Activated T-cell treated with anti-CD3 and anti-CD28 coated beads, Interleukin-2, amount 50 U/mL, for 1 hour (primary cell): ENCODE measurements at places on chromosomes 2 and 18.

DNA sequence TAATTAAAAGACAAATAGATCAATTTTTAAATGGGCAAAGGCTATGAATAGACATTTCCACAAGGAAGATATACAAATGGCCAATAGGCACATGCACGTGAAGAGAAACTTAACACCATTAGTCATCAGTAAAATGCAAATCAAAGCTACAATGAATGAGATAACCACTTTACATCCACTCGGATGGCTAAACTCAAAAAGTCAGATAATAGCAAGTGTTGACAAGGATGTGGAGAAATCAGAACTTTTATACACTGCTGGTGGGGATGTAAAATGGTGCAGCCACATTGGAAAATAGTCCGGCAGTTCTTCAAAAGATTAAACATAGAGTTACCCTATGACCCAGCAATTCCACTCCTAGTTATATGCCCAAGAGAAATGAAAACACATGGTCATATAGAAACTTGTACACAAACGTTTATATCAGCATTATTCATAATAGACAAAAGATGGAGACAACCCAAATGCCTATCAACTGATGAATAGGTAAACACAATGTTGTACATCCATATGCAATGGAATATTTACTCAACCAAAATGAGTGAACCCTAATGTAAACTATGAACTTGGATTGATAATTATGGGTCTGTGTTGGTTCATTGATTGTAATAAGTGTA is 51.1 kb downstream of the SMAD7 start:
- no peak for DNase-seq

DNA sequence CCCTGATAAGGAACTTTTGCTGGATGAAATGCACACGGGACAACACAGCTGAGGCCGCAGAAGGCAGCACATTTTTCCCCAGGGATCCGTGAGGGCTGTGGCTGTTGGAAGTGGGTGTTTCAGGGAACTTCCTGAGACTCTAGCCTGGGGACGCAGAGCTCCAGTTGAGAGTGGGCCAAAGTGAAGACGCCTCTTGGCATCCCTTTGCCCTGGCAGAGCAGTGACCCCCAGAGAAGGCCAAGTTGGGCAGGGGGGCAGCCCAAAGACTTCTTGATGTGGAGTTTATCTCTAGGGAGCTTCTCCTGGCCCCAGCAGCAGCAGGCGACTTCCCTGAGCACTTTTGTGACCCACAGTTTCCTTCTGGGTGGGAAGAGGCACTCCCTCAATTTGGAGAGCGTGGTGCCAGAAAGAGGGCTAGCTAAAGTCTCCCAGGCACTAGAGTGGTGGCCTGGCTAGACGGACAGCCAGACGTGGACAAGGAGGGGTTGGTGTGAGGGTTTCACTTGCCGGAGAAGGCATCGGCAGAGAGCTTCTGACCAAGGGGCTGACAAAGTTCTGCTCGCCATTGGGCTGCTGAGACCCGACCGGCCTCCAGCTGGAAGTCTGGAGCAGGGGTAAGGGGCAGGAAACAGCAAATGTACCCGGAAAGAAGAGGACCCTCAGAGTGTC is 108.8 kb downstream of the ACKR3 start:
- no peak for DNase-seq

DNA sequence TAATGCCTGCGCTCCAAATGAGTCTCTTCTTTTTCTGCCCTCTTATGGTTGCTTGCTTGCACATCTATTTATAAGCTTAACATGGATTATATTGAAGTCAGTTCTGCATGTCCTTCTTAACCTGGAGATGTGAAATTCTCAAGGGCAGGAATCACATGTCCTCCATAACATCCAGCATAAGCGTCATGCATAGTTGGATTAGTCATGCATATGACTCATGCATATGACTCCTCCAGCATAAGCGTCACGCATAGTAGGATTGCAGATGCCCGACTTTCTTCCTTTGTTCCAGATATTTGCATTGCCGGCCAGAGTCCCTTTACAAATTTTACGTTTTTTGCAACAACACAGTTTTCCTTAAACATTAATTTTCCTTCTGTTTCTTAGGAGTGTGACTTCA is 308.6 kb downstream of the TGIF1 start:
- DNase-seq, result no peak

GRCh38 chr18:13265008-13265910 is 46.7 kb downstream of the LDLRAD4 start:
- DNase-seq, result peak; percentile 22

DNA sequence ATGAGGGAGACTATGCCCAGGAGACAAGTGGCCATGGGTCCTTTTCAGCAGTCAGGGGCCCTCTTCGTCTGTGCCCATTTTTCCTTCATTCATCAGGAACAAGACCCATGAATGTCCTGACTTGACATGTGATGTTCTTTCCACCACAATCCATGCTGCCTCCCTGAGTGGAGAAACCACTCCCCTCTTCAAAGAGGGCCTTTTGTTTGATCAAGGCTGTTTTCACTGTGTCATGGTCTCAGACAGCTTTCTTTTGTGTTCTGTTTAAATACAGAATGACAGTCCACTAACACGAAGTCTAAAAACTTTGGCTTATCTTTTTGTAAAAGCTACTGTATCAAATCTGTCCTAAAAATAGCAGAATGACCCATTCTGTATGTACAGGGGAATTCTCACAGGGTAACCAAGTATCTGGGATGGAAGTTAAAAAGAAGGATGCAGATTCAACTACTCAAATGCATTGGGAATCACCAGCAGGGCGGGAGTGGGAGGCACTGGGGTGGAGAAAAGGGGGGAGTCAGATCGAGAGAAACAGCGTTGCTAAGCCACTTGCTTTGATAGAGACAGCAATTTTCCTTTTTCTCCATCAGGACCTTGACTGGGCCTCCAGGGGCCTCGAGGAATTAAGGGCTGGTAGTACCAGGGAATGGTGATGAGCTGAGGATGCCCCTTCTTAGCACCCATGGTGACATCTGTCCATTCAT is 13.9 kb downstream of the LRP2 start:
- DNase-seq, result no peak

DNA sequence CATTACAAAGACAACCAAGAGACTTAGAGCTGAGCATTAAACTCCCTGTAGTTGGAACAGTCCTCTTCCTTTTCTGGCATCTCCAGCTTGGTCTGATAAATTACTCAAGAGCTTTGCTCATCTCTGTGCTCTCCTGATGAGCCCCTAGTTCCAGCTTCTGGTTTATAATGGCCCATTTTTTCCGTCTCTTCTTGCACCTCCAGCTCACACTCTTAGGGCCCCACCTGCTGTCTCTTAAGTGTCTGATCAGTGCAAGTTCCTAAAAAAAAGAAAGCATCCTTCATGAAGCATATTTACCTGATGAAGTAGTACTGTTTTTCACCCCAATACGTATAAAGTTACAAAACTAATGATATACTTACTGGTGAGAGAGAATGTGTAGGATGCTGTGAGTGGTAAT is 822.9 kb downstream of the RNF144A start:
- no peak for DNase-seq

DNA sequence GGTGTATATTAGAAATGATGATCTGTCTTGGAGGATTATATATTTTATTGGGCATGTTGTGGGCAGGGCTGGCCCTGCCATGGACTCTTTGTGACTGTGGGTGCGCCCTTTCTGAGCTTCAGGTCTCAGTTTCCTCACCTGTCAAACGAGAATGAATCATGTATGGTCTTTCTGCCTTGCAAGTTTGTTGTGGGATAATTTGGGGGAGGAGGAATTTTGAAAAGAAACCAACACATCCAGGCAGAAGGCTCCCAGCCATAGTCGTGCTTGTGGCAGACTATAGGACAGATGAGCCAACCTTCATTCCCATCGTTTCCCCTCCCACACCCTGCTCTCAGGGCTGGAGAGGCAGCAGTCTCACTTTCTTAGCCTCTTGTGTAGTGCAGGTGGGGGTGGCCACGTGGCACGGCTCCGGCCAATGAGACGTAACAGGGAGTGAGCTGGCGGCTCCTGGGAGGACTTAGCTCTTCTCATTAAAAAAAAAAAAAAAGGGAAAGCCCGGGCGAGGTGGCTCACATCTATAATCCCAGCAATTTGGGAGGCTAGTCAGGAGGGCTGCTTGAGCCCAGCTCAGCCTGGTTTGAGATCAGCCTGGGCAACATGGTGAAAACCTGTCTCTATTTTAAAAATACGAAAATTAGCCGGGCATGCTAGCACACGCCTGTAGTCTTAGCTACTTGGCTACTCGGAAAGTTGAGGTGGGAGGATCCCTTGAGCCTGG is 63.1 kb downstream of the RHOB start:
- no peak for DNase-seq

GRCh38 chr2:164574931-164575330 is 46.4 kb downstream of the GRB14 start:
- no peak for DNase-seq

GRCh38 chr2:197399887-197400540 is 34.8 kb downstream of the SF3B1 start:
- DNase-seq, result no peak

DNA sequence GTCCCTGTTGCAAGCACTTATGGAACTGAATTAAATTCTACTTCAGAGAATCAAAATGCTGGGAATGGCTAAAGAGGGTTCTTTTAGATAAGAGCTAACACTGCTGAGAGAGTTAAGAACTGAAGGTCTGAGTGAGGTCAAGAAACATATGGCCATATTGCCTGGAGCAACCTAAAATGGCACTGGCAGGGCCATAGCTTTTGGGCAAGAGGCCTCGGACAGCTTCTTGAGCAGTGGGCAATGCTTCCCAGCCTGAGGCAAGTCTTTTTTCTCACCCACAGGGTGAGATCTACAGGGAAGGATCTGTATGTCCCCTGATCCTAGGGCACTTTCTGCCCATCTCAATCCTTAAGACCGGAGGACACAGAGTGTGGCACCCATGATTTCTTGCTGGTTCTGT is 244.6 kb upstream of the NT5C1B start:
- DNase-seq, result no peak

GRCh38 chr2:184597571-184597991 is 748 bp upstream of the ZNF804A start:
- DNase-seq, result no peak

- DNase-seq, result no peak
Observed at GRCh38 chr18:21109936-21110712, 1.5 kb downstream of the ROCK1 start.

DNA sequence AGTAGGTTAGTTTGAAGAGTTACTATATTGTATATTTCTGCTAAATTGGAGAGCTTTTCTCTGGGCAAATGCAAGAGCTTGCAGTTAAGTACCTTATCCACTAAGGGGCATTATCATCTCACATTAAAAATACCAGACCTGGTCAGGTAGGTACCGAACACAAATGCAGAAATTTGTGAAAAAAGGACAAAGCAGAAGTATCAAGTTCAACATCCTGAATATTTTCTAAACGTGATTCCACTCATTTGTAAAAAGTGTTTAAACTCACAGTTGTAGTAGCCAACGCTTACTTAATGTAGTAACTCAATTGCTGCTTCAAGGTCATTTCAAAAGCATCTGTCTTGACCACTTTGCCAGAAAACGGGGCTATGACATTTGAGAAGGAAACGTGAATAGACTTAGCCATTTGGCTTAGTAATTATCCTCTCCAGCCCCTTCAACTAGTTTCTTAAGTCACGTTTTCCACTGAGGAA is 52.1 kb downstream of the CYRIA start:
- DNase-seq, result no peak

DNA sequence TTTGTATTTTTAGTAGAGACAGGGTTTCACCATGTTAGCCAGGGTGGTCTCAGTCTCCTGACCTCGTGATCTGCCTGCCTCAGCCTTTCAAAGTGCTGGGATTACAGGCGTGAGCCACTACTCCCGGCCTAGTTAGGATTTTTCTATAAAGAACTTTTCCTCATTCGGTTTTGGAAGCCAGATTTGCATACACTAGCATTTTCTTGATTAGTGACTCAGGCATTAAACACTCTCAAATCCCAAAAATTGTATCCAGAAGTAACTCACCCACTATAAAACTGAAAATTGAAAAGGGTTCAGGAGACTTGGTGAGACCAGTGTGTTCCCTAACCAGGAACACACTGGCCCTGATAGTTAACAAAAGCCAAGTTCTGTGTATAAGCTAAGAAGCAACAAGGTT is 25.2 kb downstream of the EIF2AK3 start:
- DNase-seq, result no peak

DNA sequence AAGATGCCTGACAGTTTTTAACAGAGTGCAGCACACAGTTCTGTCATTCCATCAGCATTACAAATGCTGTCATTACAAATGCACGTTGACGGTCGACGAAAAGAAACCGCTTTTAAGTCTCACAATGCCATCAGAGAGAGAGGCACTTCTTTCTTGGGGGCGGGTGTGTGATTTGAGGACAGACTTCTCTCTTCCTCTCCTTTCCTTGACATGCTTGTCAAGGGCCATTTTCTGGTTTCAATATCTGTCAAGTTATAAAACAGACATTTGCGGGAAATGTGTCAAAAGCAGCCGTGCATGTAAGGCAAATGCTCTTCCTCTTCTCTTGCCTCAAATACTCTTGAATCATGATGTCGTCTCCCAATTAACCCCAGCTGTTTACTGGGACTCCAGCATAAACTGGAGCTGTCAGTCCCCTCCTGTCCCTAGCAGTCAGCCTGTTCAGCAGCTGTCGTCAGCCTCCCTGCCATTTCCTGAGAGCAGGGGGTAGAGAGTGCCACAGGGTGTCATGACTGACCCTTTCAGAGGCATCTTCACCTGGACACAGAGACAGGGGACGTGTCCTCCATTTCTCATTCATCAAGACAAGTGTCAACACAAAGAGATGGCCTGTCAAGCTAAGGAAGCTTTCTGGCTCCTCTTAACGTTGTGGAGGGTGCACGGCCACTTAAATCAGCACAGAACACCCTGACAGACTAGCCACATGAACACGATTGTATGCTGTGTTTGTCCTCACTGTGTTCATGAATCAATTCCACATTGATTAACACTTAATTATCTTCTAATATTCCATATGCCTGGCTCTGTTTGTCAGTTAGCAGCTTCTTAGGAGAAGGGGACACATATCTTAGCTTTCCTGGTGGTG is 305.4 kb upstream of the RAB6C start:
- DNase-seq, result no peak

DNA sequence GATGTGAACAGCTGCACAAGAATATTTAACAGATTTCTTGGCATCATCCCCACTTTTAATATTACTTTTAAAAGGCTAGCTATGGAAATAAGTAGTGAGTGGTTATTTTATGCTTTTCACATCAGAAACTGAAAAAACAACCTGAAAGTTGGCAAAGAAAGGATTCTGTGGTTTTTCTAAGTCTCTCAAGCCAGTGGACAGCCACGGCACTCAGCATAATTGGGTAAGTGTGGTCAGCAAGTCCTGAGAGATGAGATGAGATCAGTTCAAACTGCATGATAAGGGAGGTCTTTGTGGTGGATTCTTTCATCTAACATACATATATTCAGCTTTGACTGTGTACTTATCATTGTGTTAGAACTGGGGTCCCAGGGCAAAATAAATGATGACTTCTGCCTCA is 105.2 kb downstream of the LYPD6B start:
- DNase-seq, result no peak

DNA sequence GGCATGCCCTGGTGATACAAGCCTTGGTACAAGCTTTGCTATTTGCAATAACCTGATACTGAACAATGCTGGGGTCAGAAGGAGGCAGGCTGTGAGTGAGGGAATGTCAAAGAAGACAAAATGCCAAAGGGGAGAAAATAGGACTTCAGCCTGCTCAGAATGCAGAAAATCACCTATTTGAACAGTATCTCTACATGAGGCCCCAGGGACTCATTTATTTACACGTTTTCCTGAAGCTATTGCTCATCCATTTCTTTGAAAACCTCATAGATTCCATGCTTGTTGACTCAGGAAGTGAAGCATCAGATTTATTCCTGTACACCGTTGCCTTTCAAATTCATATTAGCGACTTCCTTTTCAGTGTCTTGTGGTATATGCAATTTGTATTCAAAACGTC is 69.4 kb upstream of the CBLN2 start:
- no peak for DNase-seq
